ENCODE measurements at places on chromosomes 11 and 22. TPM values are rescaled to one million over a fixed set of nuclear protein-coding genes. Genes with fewer than 3 reads are reported as not detected.

The NRGN gene
- total RNA-seq, result 0.98 TPM

The KRTAP5-9 gene
- not detected for total RNA-seq

The TBX10 gene
- not detected for total RNA-seq

The SPI1 gene
- total RNA-seq, result 15.5 TPM

The CHRNA10 gene
- not detected for total RNA-seq
